ENCODE measurements at places on chromosomes 5 and 9.

DNA sequence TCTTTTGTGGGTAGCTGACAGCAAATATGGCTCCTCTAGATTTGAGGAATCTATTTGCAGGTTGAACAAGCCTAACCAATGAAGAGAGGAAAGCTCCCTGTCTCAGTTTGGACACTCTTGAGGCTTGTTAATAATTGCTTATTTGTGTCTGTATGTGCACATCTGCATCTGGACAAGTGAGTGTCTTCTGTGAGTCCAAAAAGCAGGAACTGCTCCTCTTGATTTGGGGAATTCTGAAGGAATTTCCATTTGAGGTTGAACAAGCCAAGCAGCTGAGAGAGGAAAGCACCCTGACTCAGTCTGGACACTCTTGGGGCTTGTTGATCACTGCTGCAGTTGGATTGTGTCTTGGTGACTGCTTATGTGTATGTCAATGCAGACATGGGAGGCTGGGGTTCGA, 211.6 kb downstream of the DTWD2 start:
- DNase-seq: no peak

GRCh38 chr9:89564346-89564878, 40.4 kb upstream of the GADD45G start:
- DNase-seq: peak; percentile 53

GRCh38 chr9:33684831-33685230, 110.5 kb upstream of the PRSS3 start:
- no peak for DNase-seq

- no peak for DNase-seq
Measured at GRCh38 chr5:9653811-9654210, 23.7 kb upstream of the TAS2R1 start.

DNA sequence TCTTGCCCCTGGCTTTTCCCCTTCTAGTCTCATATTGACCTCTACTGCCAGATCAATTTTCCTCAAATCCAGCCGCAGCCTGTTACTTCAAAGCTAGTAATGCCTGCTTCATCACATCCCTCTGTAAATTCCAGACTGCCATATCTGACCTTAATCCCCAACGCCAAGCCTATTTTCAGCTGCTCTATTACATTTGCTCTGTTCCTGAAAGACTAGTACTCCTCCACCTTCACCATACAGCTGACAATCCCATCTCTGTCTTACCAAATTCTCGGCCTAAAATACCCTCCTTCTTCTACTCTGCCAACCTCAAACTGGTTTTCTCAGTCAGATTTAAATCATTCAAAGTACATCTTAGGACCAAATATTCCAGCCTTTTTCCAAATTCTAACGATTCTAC, 420.2 kb downstream of the RAB3C start:
- no peak for DNase-seq

DNA sequence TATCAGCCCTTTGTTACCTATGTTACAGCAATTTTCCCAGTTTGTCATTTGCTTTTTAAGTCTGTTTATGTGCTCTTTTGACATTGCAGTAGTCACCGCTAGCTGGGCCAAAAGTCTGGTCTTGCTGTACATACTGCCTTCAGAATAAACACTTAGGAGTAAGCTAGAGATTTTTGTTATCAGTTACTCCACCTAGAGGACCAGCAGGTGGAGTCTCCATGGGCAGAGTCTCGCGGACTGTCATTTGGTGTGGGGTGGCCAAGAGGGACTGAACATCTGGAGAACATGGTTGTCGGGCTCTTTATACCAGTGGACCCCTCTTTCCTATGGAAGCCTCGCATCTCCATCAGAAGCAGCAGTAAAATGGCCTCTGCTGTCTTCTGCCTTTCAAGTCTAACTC, 10.8 kb upstream of the MGAT1 start:
- no peak for DNase-seq

GRCh38 chr5:178590141-178590923, at the start of gene COL23A1:
Gene COL23A1, minus strand, starts transcription at chr5:178590393.
- peak; percentile 67 for DNase-seq

GRCh38 chr5:129496864-129497595, 36.9 kb downstream of the ADAMTS19 start:
- DNase-seq: no peak

DNA sequence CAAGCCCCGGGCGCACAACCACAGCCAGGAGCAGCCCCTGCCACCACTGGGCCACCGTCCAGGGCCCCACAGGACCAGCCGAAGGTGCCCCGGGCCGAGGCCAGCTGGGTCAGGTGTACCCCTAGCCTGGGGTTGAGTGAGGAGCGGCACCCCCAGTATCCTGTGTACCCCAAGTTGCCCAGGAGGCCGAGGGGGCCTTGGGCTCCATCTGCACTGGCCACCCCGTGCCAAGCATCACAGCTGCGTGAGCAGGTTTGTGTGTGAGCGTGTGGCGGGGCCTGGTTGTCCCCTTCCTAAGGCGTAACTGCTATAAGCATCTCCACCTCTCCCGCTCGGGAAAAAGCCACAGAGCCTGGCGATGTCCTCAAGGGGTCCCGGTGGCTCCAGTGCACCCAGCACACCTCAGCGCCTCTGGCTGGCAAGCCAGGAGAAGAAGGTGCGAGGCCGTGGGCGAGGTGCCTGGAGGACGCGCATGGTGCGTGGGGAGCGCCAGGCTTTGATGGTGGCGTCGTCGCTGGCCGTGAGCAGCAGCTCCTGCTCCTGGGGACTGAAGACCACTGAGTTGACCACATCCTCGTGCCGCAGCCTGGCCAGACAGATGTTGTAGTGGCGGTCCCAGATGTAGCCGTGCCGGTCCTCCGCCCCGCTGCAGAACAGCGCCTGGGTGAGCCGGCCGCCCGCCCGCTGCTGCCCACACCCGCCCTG, 3.9 kb downstream of the FBXW5 start:
- no peak for DNase-seq

- no peak for DNase-seq
Measured at GRCh38 chr9:92734931-92735635, 29.6 kb downstream of the BICD2 start.

GRCh38 chr9:89427621-89428221, 70.2 kb downstream of the SEMA4D start:
- no peak for DNase-seq

DNA sequence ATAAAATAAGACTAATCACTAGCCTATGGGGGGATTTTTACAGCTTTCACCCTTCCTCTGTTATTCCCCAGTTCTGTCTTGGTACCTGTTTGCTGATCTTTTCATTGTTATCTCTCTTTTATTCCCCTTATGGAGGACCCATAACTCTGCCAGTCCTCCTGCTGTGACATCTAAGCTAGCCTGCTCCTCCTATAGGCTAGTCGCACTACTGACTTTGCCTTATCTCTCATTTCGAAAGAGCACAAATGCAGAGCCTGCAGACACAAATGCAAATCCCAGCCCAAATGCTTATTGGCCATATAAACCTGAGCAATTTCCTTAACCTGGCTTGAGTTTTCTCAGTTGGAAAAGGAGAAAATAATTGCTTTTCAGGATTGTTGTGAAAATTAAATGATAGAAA, 59.1 kb upstream of the CAMK4 start:
- no peak for DNase-seq

DNA sequence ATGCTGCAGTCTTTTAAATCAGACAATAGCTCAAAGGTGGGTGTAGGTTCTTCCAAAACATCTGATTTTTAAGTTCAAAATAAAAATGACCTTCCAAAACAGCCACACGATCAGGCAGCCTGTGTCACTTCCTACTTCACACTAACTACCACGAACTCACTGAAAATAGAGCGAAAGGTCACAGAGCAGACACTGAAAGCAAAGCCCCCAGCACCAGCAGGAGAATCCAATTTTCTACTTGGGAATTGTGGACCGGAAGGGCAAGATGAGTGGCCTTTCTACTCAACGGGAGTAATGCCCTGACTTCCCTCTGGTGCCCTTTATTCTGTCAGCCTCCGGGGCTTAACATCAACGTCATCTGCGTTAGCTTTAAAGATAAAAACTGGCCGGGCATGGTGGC, 107.8 kb upstream of the FAM120A start:
- DNase-seq: no peak

DNA sequence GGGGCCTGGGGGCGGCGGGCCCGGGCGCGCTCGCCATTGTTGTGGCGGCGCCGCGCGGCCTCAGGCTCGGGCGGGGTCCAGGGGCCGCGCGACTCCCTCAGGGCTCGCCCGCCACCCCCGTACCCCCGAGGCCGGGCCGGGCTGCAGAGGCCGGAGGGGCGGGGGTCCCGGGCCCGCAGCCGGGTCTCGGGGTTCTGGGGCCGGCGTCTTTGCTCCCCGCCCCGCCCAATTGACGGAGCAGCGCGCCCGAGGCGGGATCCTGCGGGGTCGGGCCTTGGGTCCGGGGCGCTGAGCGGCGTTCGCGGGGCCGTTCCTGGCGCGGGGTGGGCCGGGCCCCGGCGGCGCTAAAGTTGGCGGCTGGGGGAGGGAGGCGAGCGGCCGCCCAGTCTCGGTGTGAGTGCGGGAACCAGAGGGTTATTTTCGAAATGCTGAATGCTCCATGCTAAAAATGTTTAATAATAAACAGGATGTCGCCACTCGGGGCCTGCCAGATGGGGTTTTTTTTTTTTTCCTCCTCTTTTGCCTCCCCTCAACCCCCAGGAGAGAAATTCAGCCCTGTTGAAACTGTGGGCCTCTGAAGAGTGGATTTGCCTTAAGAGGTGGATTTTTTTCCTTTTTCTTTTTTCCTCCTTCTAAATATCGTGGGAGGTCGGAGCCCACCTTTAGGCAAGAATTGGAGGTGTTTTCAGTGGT, 724 bp downstream of the PRRC2B start:
- DNase-seq: peak; percentile 52

DNA sequence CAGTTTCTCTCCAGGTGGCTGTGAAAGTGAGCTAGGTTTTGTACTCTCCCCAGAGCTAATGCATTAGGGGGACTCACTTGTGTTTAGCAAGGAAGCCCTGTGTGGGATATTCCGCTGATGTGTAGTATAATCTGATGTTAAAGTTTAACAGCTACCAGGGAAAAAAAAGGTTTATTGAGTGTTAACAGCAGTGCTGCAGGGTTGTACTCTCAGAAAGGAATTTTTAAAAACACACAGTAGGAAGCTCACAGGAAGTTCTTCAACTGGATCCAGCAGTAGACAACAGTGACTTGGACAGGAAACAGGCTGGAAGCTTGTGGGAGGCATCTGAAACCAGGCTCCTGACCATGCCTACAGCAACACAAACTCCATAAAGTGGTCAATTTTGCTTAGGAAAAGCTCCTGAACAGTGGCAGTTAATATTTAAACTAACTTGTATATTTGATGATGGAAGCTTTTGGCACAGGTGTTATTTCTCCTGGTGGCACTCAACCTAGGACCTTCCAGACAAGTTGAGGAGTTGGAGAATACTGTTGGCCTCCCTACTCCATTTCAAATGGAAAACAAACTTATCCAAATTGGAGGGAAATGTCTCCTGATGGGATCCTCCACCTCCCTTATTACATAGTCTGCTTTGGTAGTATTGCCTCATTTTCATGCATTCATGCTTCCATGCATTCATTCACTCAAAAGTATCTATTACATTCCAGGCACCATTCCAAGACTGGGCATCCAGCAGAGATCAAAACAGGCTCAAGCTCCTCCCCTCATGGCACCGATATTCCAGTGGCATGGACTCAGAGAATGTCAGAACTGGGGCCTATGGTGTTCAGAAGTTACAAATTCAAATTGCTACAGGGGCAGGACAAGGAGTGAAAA, 54.7 kb downstream of the FOXD1 start:
- peak; percentile 55 for DNase-seq

- DNase-seq: no peak
Measured at GRCh38 chr9:99129091-99129490, 24.2 kb downstream of the TGFBR1 start.

GRCh38 chr9:136372006-136372405, 1.5 kb downstream of the CARD9 start:
- no peak for DNase-seq

- no peak for DNase-seq
Measured at GRCh38 chr5:178111925-178112324, 1.4 kb upstream of the N4BP3 start.

GRCh38 chr5:124658867-124659557, 87.4 kb downstream of the ZNF608 start:
- DNase-seq: no peak

- DNase-seq: no peak
Measured at GRCh38 chr5:35785601-35786085, 71.0 kb upstream of the IL7R start.

DNA sequence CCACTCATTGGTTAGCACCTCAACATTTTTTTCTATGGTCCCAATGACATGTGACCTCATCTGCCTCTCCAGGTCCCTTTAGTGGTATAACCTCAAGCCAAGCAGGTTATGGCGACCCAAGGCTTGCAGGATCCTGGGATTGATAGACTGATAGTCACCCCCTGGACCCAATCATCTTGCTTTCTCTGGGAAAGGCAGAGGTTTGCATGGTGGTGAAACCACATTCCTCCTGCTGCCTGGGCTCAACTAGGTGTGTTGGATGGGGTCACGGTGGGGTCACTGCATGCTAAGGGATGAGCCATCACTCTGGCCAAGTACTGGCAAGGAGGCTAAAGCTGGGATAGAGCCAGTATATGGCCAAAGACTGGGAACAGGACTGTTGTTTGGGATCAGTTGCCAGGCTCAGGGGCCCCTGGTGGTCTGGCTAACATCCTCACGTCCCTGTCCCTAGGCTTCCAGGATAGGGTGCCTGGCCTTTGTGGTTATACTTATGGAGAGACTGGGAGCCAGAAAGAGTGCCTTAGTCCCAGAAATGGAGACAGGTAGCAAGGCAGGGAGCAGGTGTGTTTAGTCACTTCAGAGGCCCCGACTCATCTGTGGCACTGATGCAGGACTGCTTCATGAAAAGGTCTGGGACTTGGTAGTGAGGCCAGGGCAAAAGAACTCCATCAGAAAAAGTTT, 4.6 kb upstream of the SMIM32 start:
- DNase-seq: no peak

DNA sequence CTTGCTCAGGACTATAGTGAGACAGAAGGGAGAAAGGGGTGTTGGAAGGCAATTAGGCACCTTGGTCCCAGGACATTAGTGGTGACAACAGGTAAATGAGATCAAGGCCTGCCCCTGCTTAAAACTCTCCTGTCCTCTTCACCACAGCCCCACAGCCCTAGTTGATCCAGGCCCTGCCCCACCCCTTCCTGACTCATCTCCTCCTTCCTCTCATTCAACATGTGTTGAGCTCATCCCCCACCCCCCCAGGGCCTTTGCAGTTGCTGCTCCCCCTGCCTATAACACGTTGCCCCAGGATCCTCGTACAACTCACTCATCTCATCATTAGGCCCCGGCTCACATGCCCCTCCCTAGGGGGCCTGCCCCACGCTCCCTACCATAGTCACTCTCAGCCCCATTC, 66.8 kb downstream of the TSPAN17 start:
- DNase-seq: no peak

- DNase-seq: no peak
Measured at GRCh38 chr5:111707630-111708164, 49.3 kb downstream of the NREP start.

GRCh38 chr9:121271368-121272341, 3.7 kb downstream of the GSN start:
- DNase-seq: no peak

- DNase-seq: no peak
Measured at GRCh38 chr5:132641241-132641723, 16.7 kb upstream of the IL13 start.

GRCh38 chr5:78458843-78459242, 98.4 kb downstream of the SCAMP1 start:
- DNase-seq: no peak
